ENCODE measurements at places on chromosomes 12 and 14.

- H3K4me1 ChIP-seq, result no peaks in the 10 kb centered on the region
- H3K27ac ChIP-seq, result peak overlapping the region; percentile 96
- peak overlapping the region; percentile 72 for H3K4me3 ChIP-seq
- H3K27me3 ChIP-seq, result no peaks in the 10 kb centered on the region
- peaks cover 8% of the 10 kb centered on the region for H3K36me3 ChIP-seq
- peak; percentile 5 for DNase-seq
Observed at GRCh38 chr12:101407049-101407435, 530 bp downstream of the ARL1 start.

- no peak overlapping the region for H3K4me3 ChIP-seq
- H3K27me3 ChIP-seq, result no peaks in the 10 kb centered on the region
- no peak overlapping the region for H3K27ac ChIP-seq
- H3K36me3 ChIP-seq, result peaks cover 14% of the 10 kb centered on the region
Observed at GRCh38 chr14:63510538-63510937, 32.6 kb downstream of the PPP2R5E start.

DNA sequence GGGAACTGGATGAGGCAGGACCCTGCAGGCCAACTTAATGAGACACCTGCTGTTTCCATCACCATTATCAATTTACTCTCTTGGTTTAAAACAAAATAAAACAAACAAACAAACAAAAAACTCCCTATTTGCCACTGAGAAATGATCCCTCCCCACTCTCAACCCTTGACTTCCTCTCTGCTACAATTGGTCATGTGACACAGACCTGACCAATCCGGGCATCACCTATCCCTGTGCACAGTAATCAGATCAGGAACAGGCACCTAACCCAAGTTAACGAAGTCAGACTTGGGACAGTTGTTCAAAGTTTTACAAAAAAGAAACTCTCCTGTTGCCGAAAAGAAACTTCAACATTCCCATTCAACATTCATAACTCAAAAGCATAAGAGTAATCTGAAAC lies 58.4 kb downstream of the NELL2 start:
- no peaks in the 10 kb centered on the region for H3K36me3 ChIP-seq
- H3K4me3 ChIP-seq, result no peak overlapping the region
- no peak for DNase-seq
- no peak overlapping the region for H3K27ac ChIP-seq
- H3K27me3 ChIP-seq, result no peaks in the 10 kb centered on the region

- DNase-seq, result no peak
- H3K4me3 ChIP-seq, result no peak overlapping the region
- no peaks in the 10 kb centered on the region for H3K27me3 ChIP-seq
- no peaks in the 10 kb centered on the region for H3K36me3 ChIP-seq
Observed at GRCh38 chr12:44812062-44812461, 64.1 kb downstream of the NELL2 start.

DNA sequence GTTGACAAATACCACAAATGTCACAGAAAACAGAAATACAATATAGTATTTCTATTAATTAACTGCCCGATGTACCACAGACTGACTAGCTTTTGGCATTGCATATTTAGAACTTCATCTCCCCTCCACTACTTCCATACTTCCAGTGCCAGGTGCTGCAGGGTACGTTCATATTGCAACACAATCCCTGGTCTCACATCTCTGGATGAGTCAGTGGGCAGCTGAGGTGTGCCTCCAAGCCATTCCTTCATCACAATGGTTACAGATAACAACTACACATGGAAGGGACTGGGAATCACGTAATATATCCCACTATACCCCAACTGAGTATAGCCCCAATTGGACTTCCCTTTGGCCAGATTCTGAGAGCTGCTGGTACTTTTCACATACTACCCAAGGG lies 31.1 kb downstream of the CCDC198 start:
- no peaks in the 10 kb centered on the region for H3K27me3 ChIP-seq
- no peaks in the 10 kb centered on the region for H3K4me1 ChIP-seq
- DNase-seq, result no peak
- H3K27ac ChIP-seq, result no peak overlapping the region

- no peak overlapping the region for H3K4me3 ChIP-seq
- DNase-seq, result peak; percentile 87
- H3K27me3 ChIP-seq, result no peaks in the 10 kb centered on the region
- peak overlapping the region; percentile 82 for H3K27ac ChIP-seq
- H3K4me1 ChIP-seq, result no peaks in the 10 kb centered on the region
Observed at GRCh38 chr14:101927859-101928258, 36.5 kb upstream of the DYNC1H1 start.

DNA sequence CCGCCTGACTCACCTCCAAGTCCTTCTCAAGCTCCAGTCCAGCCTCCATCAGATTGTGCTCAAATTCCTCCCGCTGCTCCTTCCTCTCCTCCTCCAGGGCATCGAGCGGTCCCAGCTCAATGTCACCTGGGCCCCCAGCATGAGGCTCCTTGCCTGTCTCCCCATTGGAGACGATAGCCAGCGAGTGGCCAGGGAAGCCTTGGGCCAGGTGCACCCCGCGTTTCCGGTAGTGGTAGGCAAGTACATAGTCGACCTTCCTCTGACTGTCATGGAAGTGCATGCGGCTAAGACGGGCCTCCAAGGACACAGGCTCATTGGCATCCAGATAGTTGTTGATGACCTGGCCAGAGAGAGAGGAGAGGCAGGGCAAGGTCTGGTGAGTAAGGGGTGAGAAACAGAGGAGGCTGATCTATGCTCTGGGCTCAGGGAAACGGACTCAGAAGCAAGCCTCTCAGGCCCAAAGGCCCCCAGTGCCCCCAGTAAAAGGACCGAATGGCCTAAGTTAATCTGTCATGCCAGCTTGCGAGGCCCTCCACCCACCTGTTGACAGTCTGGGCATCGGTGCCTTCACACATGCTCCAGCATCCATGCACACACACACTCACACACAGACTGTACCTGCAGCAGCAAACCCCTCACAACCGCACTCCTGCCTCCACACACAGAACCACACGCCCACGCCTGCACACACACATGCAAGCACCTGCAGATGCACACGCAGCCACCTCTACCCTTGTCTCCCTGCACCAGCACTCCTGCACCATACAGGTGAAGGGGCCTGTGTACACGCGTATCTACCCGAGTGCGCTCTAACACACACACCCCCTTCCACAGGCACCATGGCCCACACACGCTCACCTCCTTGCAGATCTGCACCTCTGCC lies 23.8 kb downstream of the ANO2 start:
- no peak overlapping the region for H3K27ac ChIP-seq
- DNase-seq, result no peak
- no peaks in the 10 kb centered on the region for H3K36me3 ChIP-seq
- no peak overlapping the region for H3K4me3 ChIP-seq

DNA sequence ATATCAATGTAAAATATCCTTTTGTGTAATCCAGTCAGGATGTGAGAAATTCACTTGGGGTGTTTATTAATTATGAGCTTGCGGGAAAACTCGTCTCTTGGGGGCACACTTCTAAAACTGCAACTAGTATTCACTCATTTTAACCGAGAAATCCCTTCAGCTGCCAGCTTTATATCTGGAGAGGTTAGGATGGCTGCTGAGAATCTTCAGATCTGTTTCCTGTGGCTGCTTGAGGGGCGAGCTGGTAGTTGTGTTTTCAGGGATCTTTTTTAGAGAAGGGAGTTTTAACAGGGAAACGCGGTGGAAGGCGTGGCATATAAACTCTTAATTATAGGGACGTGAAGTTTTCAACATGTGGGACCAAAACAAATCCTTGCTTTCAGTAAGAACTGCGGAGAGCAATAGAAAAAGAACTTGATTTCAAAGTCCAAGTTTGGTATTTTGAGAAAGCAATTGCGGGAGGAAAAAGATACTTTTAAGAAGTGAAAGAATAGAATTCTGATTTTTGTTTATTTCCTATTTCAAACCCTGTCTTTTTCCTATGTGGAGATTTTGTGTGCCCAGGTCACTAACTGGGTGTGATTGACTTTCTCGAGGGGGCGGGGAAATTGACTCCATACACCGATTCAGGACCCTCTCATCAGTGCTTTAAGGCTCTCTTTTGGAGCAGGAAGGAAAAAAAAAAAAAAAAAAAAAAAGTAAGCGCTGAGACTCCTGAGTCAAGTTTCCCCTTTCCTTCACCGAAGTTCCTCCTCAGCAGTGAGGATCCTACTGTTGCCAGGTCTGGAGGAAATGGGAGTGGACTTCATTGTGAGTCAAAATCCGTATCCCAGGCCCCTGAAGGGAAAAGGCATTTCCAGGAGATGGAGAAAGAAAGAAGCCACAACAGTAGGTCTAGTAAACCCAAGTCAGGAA lies 1.1 kb downstream of the PPFIBP1 start:
- H3K4me1 ChIP-seq, result peaks cover 6% of the 10 kb centered on the region
- DNase-seq, result no peak
- H3K4me3 ChIP-seq, result peak overlapping the region; percentile 77
- no peaks in the 10 kb centered on the region for H3K36me3 ChIP-seq
- H3K27ac ChIP-seq, result peak overlapping the region; percentile 96

DNA sequence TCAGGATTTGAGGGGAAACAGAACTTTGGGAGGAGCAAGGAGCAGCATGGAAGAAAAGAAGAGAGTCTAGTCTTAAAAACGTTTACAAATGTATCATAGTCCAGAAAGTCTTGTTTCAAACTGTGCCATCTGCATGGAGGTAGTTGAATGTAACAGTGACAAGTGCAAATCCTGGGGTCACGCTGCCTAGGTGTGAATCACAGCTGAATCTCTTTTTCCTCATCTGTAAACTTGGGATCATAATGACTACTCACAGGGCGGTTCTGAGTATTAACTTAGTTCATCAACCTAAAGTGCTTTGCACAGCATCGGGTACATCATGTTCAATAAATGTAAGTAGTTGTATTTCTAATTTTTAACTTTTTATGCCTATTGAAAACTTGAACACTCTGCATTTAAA lies 208.5 kb downstream of the CHST11 start:
- peaks cover 30% of the 10 kb centered on the region for H3K4me1 ChIP-seq
- DNase-seq, result no peak
- H3K4me3 ChIP-seq, result no peak overlapping the region
- H3K27ac ChIP-seq, result no peak overlapping the region
- no peaks in the 10 kb centered on the region for H3K27me3 ChIP-seq

DNA sequence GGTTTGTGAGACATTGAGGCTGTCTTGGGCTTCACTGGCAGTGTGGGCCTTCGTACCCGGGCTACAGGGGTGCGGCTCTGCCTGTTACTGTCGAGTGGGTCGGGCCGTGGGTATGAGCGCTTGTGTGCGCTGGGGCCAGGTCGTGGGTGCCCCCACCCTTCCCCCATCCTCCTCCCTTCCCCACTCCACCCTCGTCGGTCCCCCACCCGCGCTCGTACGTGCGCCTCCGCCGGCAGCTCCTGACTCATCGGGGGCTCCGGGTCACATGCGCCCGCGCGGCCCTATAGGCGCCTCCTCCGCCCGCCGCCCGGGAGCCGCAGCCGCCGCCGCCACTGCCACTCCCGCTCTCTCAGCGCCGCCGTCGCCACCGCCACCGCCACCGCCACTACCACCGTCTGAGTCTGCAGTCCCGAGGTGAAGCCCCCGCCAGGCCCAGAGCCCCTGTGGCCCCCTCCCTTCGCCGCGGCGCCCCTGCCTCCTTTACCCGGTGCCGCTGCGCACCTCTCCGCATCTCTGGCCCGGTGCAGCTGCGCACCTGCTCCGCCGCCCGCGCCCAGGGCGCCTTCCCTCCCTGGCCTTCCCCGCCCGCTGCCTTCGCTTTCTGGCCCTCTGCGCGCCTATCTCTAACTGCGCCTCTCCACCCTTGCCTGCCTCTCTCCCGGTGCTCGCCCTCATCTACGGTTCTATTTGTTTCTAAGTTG lies at the start of gene ENO2:
Gene ENO2 (plus strand): TSS at position 335 of the 701 bp plus-strand sequence. CDS start 1,253 bp downstream, outside the sequence.
- peak within 1 kb of the TSS; percentile 74 for H3K4me3 ChIP-seq
- peak within 1 kb of the TSS; percentile 79 for H3K27ac ChIP-seq
- peak; percentile 57 for DNase-seq
- H3K27me3 ChIP-seq, result no peaks in the 10 kb centered on the region
- peaks cover 32% of the 10 kb centered on the region for H3K36me3 ChIP-seq
- H3K4me1 ChIP-seq, result peaks cover 12% of the 10 kb centered on the region

- H3K27me3 ChIP-seq, result no peaks in the 10 kb centered on the region
- no peaks in the 10 kb centered on the region for H3K36me3 ChIP-seq
Observed at GRCh38 chr14:105084741-105085571, 19.7 kb upstream of the GPR132 start.

DNA sequence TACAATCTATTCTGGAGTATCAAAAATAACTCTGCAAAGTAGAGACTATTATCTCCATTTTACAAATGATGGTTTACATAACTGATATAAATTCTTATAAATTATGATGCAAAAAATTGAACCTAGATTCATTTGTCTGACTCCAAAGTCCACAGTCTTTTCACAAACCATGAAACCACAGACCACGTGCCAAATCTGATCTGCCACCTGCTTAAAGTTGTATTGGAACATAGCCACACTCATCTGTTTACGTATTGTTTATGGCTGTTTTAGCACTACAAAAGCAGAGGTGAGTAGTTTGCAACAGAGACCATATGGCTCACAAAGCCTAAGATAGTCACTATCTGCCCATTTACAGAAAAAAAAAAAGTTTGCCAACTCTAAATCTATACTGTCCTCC lies 105.3 kb downstream of the KCNH5 start:
- H3K36me3 ChIP-seq, result no peaks in the 10 kb centered on the region
- no peak overlapping the region for H3K27ac ChIP-seq
- no peaks in the 10 kb centered on the region for H3K4me1 ChIP-seq
- no peak for DNase-seq
- H3K4me3 ChIP-seq, result no peak overlapping the region

GRCh38 chr14:91246051-91246852 lies 1.7 kb upstream of the GPR68 start:
- H3K4me1 ChIP-seq, result peaks cover 36% of the 10 kb centered on the region
- H3K4me3 ChIP-seq, result no peak overlapping the region
- no peak for DNase-seq
- H3K36me3 ChIP-seq, result no peaks in the 10 kb centered on the region
- no peak overlapping the region for H3K27ac ChIP-seq

- H3K36me3 ChIP-seq, result no peaks in the 10 kb centered on the region
- H3K4me1 ChIP-seq, result no peaks in the 10 kb centered on the region
- no peak for DNase-seq
- no peaks in the 10 kb centered on the region for H3K27me3 ChIP-seq
Observed at GRCh38 chr12:94851396-94852028, 152.0 kb downstream of the NDUFA12 start.

GRCh38 chr12:93912086-93912733 lies 235.0 kb downstream of the CRADD start:
- H3K4me3 ChIP-seq, result no peak overlapping the region
- H3K27ac ChIP-seq, result no peak overlapping the region
- no peaks in the 10 kb centered on the region for H3K4me1 ChIP-seq
- H3K27me3 ChIP-seq, result no peaks in the 10 kb centered on the region
- no peak for DNase-seq
- H3K36me3 ChIP-seq, result no peaks in the 10 kb centered on the region

DNA sequence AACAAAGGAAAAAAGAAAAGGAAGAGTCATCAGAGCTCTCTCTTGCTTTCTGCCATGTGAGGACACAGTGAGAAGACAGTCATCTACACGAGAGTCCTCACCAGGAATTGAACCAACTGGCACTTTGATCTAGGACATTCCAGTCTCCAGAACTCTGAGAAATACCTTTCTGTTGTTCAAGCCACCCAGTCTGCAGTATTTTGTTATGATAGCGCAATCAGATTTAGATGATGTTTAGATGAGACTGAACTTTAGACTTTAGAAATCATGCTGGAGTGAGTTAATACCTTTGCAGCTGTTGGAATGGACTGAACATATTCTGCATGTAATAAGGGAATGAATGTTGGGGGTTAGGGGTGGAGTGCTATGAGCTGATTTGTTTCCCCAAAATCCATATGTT lies 28.1 kb upstream of the RAB21 start:
- H3K27ac ChIP-seq, result no peak overlapping the region
- no peak for DNase-seq
- H3K27me3 ChIP-seq, result no peaks in the 10 kb centered on the region
- no peaks in the 10 kb centered on the region for H3K36me3 ChIP-seq

GRCh38 chr12:26177283-26177682 lies 18.1 kb upstream of the SSPN start:
- no peak overlapping the region for H3K27ac ChIP-seq
- no peaks in the 10 kb centered on the region for H3K36me3 ChIP-seq
- H3K4me1 ChIP-seq, result no peaks in the 10 kb centered on the region
